Chondrocyte (in vitro differentiated cells): ENCODE measurements at places on chromosomes 6 and 20. TPM values are rescaled to one million over a fixed set of nuclear protein-coding genes. Genes with fewer than 3 reads are reported as not detected.

The KCNK15 gene
- 0.59 to 1.6 TPM (median 0.77 TPM) in 3 replicates for total RNA-seq

DNA sequence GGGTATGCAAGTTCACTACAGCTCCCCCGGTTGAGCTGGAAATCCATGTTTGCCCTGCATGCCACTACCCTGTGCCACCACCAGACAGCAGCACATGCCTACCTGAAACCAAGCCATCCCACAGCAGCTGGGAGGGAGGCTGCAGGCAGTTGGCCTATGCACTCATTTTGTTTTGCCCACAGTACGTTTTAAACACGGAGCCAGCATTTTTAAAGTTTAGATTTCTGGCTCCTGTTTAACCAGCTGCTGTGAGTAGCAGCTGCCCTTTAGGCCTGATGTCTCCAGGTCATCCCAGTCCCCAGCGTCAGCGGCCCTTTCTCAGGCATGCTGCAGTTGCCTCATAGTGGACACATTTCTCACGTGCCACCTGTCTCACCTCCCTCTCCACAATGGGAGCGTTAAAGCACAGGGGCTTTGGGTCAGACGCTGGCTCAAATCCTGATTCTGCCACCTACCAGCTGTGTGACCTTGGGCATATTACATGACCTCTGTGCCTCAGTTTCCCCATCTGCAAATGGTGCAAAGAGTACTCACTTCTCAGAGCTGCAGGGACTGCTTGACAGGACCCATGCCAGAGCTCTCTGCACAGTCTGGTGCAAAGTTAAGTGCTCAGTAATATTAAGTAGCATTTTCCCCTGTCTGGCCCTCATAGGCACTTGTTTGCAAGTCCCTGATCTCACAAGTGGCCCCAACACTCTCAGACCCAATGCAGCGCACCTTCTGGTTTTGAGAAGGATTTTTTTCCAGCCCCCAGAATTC is 8.2 kb upstream of the UBE2V1 start:
- DNase-seq: peak; percentile 59

GRCh38 chr6:134967711-134968110 is 17.8 kb upstream of the ALDH8A1 start:
- no peak for DNase-seq

The ITCH gene
- 58.2 to 96.9 TPM (median 84.8 TPM) in 3 replicates for total RNA-seq

GRCh38 chr6:87558446-87558845 is 31.3 kb downstream of the RARS2 start:
- no peak for DNase-seq

The TRIM26 gene
- total RNA-seq: 36.1 to 37.6 TPM (median 36.7 TPM) in 3 replicates

- DNase-seq: no peak
Observed at GRCh38 chr6:34248198-34248726, 544 bp downstream of the SMIM29 start.

DNA sequence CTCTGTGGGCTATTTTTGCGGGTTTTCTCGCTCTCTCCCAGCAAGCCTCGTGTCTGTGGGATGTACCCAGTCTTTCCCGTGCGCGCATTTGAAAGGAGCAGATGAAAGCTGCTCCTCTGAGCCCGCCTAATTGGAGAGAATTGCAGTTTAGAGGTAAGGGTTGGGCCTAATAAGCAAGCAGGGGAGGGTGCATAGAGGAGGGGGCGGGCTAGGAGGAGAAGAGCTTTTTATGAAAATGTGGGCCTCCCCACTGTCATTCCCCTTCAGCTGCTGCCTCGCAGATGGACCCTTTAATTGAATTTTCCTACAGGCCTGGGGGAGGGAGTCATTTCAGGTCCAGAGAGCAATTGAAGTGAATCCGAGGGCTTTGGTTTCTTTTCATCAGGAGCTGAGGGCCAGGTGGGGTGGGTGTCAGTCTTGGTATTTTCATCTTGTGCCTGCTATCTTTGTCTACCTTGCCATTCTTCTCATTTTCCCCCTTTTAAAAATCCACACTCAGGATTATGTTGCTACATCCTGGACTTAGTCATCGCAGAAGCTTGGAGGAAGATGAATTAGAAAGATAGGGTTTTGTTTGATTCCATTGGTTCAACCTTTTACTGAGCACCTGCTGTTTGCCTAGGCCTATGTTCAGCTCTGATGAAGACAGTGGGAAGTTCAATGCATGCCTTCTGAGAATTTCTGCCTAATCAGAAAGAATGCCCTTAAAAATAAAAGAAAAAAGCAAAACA is 423.4 kb downstream of the CD83 start:
- no peak for DNase-seq

The HLA-DRA gene
- total RNA-seq: not detected in 3 replicates

The AARS2 gene
- total RNA-seq: 7.9 to 14.9 TPM (median 8.6 TPM) in 3 replicates

The RAD21L1 gene
- not detected in 3 replicates for total RNA-seq

DNA sequence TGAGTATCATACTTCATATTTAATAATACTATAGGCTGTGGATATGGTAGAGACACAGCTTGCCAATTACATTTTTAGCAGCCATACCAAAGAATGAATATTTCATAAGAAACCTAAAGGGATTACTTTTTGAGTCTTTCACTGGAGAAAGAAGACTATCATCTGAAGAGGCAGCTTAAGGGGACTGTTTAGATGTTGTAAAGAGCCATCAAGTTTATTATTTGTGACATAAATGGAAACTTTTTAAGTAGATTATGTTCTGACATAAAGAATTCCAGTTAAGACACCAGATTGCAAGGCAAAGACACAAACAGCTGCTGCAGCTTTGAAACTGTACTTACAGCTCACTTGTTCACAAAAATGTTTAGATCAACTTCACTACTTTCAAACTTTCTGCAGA is 429.4 kb downstream of the TFAP2A start:
- no peak for DNase-seq

GRCh38 chr20:35339007-35339406 is 46.8 kb upstream of the FAM83C start:
- DNase-seq: no peak
